ENCODE measurements at places on chromosomes 2 and 18.
A peak's percentile ranks its signal among the peaks of the same experiment; 100 is the strongest.

DNA sequence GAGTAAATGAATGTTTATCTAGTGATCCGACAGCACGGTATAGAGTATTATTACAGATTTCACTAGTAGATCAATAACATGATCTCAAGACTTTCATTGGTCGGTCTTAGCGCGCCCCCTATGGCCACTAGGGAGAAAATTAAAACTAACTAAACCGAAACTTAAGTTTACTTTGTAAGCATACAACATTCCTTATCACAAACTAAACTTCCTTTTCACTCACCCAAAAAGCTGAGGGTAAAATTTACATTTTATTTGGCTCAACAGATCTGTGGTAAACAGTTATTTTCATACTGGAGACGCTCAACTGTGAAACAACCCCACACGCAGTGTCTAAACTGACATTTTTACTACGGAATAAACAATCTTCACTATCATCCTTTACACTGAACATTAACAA, 215.6 kb upstream of the MAP2 start:
- no peak for DNase-seq

GRCh38 chr2:202808754-202809153, 62.8 kb downstream of the ICA1L start:
- no peak for DNase-seq

DNA sequence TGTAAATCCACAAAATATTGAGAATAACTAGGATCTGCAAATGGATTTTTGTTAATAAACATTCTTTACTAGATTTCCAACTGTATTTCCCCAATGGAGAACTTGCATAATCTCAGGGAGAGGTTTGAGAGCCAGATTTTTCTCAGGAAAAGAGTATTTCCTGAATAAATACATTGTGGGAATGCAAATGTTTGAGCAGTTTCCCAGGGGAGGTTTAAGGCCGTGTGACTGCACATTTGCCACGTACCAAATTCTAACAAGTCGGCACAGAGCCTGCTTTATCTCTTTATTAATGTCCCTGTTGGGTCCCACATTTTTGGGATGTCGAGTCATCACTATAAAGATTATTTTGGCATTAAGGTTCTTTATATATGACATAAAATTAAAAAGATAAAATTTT, 27.0 kb downstream of the TFPI start:
- DNase-seq: no peak

GRCh38 chr2:48601349-48601748, 16.3 kb upstream of the GTF2A1L start:
- no peak for DNase-seq

DNA sequence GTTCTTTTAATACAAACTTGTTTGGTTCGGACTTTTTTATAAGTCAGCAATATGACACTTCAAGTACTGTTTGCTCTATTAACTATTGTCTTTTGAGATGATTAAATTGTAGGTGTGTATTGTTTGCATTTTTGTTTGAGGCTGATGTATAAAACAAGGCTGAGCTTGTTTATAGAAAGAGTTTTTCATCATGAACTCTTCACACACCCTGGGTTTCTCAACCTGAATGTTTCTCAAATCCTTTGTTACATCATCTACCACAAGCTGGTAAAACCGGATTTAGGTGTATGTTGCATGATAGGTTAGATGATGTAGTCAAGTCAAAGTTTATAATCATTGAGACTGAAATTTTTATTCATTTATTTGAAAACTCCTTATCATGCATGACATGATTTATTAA, 335.2 kb upstream of the LRATD1 start:
- no peak for DNase-seq

GRCh38 chr2:143204062-143204461, 74.8 kb downstream of the ARHGAP15 start:
- DNase-seq: no peak

DNA sequence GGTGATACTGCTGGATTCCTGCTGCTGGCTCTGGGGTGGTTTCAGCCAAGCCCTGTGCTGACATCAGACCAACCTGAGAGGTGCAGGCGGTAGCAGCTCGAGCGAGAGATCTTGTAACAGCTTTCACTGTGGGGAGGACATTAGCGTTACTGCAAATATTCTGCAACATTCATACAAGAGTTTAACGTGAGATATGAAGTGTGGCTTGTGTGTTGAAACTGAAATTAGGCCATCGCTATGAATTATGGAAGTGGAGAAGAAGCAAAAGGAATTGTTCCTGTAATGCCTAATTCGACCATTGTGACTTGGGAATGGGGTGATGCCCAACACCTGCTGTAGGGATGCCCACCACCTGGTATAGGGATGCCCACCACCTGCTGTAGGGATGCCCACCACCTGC, 6.5 kb upstream of the MLPH start:
- DNase-seq: no peak

GRCh38 chr2:239540174-239540573, 139.4 kb upstream of the HDAC4 start:
- no peak for DNase-seq

DNA sequence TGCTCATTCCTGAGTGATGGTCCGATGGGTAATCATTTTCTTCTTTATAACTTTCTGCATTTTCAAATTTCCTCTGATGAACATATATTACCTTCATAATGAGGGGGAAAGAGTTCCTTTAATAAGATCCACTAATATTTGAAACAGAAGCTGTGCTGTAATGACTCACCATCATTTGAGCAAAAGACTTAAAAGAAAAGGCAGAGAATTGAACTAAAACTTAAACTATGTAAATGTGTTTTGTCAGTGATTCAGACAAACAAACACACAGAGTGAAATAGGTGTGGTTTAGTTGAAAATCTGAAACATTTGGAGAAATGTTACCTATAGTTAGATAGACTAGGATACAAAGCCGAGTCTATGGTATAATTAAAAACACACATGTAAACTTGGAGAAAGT, 209.6 kb downstream of the STK39 start:
- no peak for DNase-seq

DNA sequence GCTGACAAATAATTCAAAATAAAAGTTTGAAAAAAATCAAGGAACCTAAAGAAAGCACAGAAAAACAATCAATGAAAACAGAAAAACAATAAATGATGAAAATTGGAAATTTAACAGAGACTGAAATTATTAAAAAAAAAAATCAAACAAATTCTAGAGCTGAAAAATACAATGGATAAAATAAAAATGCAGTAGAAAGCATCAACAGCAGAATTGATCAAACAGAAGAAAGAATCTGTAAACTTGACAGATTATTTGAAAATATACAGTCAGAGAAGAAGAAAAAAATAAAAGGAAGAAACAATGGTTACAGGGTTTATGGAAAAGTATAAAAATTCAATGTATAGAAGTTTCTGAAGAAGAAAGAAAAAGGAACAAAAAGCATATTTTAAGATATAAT, 16.2 kb downstream of the SERPINB4 start:
- no peak for DNase-seq

DNA sequence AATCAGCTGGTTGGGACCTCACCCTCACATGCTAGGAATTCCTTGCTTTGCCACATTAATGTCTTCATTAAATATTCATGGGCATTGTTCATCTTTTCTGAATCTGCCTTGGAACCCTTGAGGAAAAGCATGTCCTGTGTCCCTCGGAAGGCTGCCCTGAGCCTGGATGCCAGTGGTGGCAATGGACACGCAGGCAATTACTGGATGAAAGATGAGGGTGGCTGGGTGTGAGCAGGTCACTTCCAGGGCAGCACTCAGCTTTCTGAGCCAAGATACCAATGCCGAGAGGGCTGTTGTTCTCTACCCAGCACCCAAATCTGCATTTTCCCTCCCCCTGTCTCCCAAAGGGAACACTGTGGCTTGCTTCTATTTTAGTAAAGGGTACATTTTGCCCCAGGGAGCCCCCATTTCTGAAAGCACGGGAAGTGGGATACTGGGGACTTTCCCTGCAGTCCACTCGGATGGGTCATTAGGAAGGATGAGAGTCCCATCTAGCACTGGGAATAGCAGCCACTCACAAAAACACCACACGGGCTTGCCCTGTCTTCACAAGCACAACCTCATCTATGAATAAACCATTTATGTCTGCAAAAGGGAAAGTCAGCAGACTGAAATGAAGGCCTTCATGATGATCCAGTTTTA, 234.8 kb downstream of the SOX11 start:
- DNase-seq: no peak

DNA sequence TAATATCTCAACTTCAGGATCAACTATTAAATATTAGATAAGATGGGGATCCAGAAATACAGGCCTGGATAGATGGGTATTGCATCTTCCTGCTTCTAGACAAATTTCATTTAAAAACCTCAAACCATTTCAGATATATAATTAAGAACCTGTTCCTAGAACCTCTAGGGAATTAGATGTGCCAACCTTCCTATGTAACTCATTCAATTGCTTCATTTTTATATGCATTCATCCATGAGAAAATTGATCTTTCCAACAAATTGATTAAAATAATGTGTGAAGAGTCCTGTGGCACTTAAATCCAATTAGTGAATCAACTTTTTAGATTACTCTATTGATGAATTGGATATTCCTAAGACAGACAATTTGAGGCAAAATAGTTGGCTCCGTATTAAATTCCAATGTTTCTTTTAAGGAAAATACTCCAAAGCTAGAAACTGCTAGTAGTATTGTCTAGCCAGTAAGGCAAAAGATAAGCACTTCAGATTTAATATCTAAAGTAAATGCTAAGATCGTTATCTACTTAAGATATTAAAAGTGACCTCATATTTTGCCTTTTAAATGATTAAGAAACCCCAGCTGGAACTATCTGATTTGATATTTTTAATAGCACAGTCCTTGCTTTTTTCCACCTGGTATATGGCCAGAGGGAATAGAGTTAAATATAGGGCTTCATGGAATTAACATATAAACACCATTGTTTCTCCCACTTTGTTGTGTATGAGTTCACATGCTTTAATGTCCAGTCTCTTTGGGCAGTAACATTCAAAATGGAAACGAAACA, 35.8 kb downstream of the DARS1 start:
- DNase-seq: no peak

DNA sequence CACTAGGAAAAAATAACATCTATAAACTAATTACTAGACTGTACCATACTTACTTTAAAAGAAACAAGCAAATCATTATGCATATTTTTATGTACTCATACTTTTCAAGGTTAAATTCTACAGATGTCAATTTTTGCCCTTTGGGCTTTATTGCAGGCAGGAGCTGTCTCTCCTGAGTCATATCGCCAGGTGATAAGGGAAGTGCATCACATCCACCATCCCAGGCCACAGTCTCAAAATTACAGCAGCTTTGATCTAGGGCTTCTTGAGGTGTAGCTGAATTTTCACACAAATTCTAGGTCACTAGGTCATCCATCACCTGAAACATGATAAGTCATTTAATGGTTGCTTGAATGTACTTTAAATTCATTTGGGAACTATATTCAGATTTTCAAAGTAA, 38.4 kb upstream of the FRZB start:
- DNase-seq: no peak

GRCh38 chr18:57621246-57621604, 411 bp downstream of the NARS1 start:
- no peak for DNase-seq

DNA sequence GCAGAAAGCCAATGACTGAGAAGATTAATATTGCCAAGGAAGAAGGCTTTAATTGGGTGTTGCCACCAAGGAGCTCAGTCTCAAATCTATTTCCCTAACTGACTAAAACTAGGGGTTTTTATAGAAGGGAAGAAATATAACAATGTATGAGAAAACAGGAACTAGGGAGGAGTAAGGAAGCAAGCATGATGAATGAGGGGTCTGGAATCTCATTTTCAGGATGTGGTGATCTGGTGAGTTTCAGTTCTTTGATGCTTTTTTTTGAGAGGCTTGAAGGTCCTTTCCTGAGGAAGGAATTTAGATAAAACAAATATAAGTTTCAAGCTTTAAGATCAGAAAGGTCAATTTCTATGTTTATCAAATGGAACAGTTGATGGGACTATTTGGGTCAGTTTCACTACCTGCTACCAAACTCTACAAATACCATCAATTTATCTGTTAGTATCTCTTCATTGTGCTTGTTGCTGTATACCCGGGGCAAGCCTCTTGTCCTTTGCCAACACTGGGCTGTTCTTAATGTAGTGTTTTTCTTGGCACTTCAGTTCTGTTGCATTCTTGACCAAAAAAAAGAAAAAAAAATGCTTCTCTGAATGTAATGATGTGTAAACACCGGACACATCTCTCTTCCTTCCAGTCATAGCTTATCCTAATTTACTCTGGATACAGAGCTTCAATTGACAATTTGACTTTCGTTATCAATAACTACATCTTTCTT, 357.0 kb downstream of the GALNT13 start:
- DNase-seq: no peak

DNA sequence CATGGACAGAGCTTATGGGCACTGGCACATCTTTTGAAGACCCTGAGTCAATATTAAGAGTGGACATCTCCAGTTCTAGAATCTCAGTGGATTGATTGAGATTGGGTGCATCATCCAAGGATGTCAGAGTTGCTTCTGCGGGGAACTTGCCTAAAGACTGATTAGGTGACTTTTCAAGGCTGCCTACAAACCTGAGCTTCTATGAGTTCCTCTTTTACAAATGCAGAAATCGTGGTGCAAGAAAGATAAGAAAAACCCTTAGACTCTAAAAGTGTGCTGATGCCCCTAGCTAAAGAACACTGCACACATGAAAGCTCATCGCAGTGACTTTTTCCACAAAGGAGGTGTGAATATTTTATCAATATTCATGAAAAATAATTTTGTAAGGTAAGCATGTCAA, 86.8 kb upstream of the NEDD4L start:
- no peak for DNase-seq

- no peak for DNase-seq
Measured at GRCh38 chr2:174788291-174788929, 24.1 kb upstream of the CHRNA1 start.

DNA sequence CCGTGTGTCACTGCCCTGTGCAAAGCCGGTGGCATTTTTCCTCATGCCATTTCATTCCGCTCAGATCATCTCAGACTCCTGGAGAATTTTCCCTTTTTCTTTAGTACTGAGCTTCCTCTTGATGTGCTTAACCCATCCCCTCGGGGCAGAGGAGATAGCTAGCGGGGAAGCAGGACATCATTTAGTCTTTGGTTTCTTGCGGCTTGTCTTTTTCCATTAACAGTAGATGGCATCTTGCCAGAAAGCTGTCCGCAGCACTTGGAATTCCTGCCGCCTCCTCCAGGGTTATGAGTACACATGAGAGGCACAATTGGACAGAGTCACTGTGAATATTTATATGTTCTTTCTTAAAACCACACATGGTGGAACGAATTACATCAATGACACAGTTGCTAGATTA, 226.6 kb downstream of the ALPK2 start:
- peak; percentile 3 for DNase-seq

DNA sequence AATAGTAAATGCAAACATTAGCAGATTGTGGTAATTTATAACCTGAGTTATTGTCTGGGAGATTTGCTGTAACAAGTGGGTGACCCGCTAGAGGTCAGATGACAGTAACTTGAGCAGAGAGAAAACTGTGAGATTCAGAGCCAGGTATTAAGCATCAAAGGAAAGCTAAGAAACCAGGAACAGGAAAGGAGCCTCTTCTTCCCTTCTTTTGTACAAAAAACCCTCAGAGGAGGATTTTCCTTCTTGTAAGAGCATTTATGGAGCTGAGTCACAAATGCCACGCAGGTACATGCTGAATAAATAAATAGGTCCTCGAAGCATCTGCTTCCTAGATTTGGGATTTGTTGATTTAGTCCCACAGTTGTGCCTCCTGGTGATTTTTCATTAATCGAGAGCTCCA, 146.5 kb downstream of the SH3BP4 start:
- DNase-seq: no peak

- DNase-seq: no peak
Measured at GRCh38 chr2:8061219-8061618, 620.6 kb upstream of the ID2 start.

GRCh38 chr18:58805467-58806187, 59.0 kb upstream of the ZNF532 start:
- DNase-seq: no peak

- DNase-seq: peak; percentile 79
Measured at GRCh38 chr18:3062798-3063680, 50.1 kb upstream of the LPIN2 start.

Data from tibial artery (tissue), 4 donors.